ENCODE measurements at places on chromosomes 6 and 20. TPM values are rescaled to one million over a fixed set of nuclear protein-coding genes. Genes with fewer than 3 reads are reported as not detected.
A peak's percentile ranks its signal among the peaks of the same experiment; 100 is the strongest.

Gene FAM110A
- 3.1 TPM for total RNA-seq

DNA sequence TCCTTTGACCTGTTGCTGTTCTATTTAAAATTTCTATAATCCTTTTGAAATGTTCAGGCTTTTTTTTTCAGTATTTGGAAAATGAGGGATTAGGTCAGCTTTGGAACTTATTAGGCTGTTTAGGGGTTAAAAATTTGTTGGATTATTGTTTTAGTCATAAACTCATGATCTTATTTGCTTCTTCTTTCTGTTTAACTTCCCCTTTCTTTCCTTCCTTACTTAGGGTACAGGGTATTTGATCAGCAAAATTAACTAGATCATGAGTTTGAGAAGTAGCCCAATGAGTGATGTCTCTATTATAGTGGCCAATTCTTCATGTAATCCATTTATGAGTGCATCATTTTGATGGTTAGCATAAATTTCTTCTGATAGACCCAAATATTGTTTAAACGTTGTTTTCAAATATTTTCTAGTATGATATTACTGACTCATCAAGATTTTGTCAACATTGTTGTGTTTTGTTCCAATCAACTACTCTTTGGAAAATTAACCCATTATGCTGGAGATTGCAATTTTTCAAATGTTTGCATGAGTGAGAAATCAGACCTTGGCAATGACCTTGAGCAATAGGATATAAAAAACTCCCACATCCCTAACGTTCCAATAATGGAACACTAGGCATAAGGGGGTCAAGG, 94.4 kb downstream of the OTOR start:
- no peaks in the 10 kb centered on the region for H3K4me1 ChIP-seq
- H3K27ac ChIP-seq: no peak overlapping the region
- H3K27me3 ChIP-seq: no peaks in the 10 kb centered on the region
- no peaks in the 10 kb centered on the region for H3K36me3 ChIP-seq
- DNase-seq: no peak

DNA sequence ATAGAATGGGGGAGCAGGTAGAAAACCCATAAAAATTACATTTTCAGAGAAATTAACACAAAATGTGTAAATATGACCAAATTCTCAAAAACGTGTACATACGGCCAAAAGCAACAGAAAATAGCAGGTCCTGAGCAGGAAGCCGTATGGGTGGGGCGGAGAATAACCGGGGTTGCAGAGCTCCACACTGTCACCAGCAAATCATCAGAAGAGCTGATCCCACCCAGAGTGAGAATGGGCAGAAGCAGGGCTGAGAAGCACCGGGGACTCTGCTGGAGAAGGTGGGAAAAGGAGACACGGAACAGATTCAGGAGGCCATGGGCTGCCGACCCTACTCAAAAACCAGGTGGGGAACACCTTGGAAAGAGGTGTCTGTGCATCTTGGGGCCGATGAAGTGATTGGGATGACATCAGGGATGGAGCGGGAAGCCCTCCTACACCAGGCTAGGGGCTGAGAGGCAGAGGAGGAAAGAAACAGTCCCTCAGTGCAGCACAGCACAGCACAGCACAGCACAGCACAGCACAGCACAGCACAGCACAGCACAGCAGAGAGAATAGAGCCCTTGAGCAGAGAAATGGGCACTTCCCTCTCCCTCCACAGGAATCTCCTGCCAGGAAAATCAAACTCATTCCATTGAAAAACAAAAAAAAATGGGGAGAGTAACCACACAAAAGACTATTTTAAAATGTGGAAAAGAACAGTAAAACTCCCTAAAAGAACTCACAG, 22.3 kb downstream of the STX7 start:
- H3K27ac ChIP-seq: peak overlapping the region; percentile 99
- H3K4me1 ChIP-seq: peaks cover 72% of the 10 kb centered on the region

DNA sequence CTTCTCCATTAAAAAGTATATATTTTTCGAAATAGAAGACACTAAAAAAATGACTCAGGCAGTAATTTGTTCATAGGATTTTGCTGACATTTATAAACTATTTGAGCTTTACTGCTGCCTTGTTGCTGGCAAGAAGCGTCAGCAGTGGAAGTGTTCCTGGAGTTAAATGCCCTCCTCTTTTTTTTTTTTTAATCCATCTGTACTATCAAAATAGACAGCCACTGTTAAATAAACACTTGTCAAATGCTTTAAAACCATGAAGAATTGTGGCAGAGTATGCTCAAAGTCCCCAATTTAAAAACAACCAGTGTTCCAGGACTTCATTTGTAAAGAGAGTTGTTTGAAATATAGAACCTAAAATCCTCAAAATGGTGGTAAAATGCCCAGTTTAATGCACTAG, 253.8 kb downstream of the NKAIN2 start:
- H3K27ac ChIP-seq: no peak overlapping the region
- H3K4me3 ChIP-seq: no peak overlapping the region
- H3K4me1 ChIP-seq: no peaks in the 10 kb centered on the region
- no peak for DNase-seq
- no peaks in the 10 kb centered on the region for H3K27me3 ChIP-seq

- no peak overlapping the region for H3K4me3 ChIP-seq
- DNase-seq: peak; percentile 67
- no peak overlapping the region for H3K27ac ChIP-seq
- H3K4me1 ChIP-seq: peaks cover 30% of the 10 kb centered on the region
- H3K36me3 ChIP-seq: no peaks in the 10 kb centered on the region
These were observed 25.2 kb downstream of the HLA-A start for GRCh38 chr6:29967379-29968010.

- no peaks in the 10 kb centered on the region for H3K4me1 ChIP-seq
- H3K4me3 ChIP-seq: no peak overlapping the region
- no peak overlapping the region for H3K27ac ChIP-seq
These were observed 195.2 kb downstream of the CENPW start for GRCh38 chr6:126535138-126535537.

DNA sequence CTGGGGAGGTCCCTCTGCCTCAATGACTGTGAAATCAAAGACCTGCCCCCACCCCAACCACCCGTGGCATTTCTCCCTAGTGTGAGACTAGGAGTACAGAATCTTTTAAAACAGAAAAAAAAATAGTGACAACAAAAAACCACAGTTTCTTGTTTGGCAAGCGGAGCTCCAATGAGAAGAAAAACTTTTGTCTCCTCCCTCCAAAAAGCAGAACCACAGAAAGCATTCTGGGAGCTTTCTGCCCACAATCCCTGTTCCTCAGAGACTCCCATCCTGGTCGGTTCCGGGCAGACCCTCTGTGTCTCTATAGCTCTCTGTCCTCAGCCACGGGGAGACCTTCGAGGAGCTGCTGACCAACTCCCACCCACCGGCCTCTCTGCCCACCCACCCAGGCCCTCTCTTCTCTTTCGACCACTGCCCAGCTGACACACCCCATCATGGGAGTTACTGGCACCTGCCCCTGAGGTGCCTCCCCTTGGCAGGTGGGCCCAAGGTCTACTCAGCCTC, 4.9 kb downstream of the PREX1 start:
- H3K4me3 ChIP-seq: no peak overlapping the region
- H3K27ac ChIP-seq: no peak overlapping the region
- no peaks in the 10 kb centered on the region for H3K27me3 ChIP-seq
- H3K4me1 ChIP-seq: no peaks in the 10 kb centered on the region
- no peak for DNase-seq

- no peak overlapping the region for H3K27ac ChIP-seq
- H3K36me3 ChIP-seq: no peaks in the 10 kb centered on the region
- no peak for DNase-seq
- no peak overlapping the region for H3K4me3 ChIP-seq
- H3K27me3 ChIP-seq: no peaks in the 10 kb centered on the region
These were observed 150.4 kb downstream of the RNGTT start for GRCh38 chr6:88813045-88813444.

Gene ADGB
- total RNA-seq: not detected

- no peaks in the 10 kb centered on the region for H3K27me3 ChIP-seq
- no peaks in the 10 kb centered on the region for H3K36me3 ChIP-seq
- H3K4me3 ChIP-seq: no peak overlapping the region
- H3K4me1 ChIP-seq: no peaks in the 10 kb centered on the region
- DNase-seq: no peak
- no peak overlapping the region for H3K27ac ChIP-seq
These were observed 150.1 kb upstream of the ZNF217 start for GRCh38 chr20:53743607-53744260.

Gene LHFPL5
- not detected for total RNA-seq

GRCh38 chr6:38715016-38715689, at the start of gene DNAH8:
DNAH8 (plus strand) TSS chr6:38715311; CDS start chr6:38722810, 7,499 bp downstream.
- DNase-seq: peak; percentile 20
- no peak within 1 kb of the TSS for H3K4me3 ChIP-seq

GRCh38 chr6:93970684-93971083, 551.3 kb upstream of the EPHA7 start:
- no peak for DNase-seq
- H3K27ac ChIP-seq: no peak overlapping the region
- no peaks in the 10 kb centered on the region for H3K27me3 ChIP-seq
- no peaks in the 10 kb centered on the region for H3K36me3 ChIP-seq
- no peak overlapping the region for H3K4me3 ChIP-seq

GRCh38 chr20:9467995-9468394, 46.4 kb upstream of the LAMP5 start:
- H3K36me3 ChIP-seq: no peaks in the 10 kb centered on the region
- no peaks in the 10 kb centered on the region for H3K27me3 ChIP-seq

GRCh38 chr20:15318682-15319081, 981.3 kb upstream of the FLRT3 start:
- no peaks in the 10 kb centered on the region for H3K36me3 ChIP-seq
- no peaks in the 10 kb centered on the region for H3K27me3 ChIP-seq
- no peak for DNase-seq
- no peaks in the 10 kb centered on the region for H3K4me1 ChIP-seq
- no peak overlapping the region for H3K27ac ChIP-seq
- no peak overlapping the region for H3K4me3 ChIP-seq

DNA sequence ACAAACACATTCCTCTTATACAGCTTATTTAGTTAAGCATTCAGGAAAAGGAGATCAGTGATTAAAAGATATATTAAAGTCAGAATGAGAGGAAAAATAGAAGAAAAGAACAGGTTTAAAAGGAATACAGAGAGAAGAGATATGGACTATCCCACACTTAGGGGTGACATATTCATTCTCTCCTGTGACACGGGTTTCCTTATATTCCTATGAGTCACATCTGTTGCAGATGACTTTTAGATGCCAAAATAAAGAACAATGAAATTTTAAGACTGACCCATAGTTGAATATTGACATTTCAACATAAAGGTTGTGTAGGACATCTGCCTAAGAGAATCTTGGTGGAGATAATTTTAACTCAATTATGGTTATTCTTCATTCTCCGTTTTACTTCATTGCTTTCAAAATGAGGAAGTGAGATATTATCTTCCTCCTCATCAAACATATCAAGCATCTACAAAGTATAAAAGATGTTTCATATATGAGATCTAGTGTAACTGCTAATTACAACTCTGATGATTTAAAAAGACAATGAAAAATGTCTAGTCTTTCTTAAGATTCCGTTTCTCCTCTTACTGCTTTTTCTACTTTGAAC, 1336.7 kb upstream of the CITED2 start:
- no peaks in the 10 kb centered on the region for H3K36me3 ChIP-seq
- peak overlapping the region; percentile 43 for H3K4me3 ChIP-seq
- H3K27me3 ChIP-seq: no peaks in the 10 kb centered on the region
- peaks cover 28% of the 10 kb centered on the region for H3K4me1 ChIP-seq

Gene ATP9A
- 0.04 TPM for total RNA-seq

GRCh38 chr6:138499303-138500018, at the start of gene NHSL1:
NHSL1 (minus strand) TSS chr6:138499494; CDS start chr6:138499290, 204 bp downstream.
- peak; percentile 86 for DNase-seq
- H3K4me1 ChIP-seq: peaks cover 35% of the 10 kb centered on the region
- H3K36me3 ChIP-seq: no peaks in the 10 kb centered on the region
- no peaks in the 10 kb centered on the region for H3K27me3 ChIP-seq

Gene TREM1
- not detected for total RNA-seq

Gene RAET1L
- not detected for total RNA-seq

Gene JPH2
- not detected for total RNA-seq

DNA sequence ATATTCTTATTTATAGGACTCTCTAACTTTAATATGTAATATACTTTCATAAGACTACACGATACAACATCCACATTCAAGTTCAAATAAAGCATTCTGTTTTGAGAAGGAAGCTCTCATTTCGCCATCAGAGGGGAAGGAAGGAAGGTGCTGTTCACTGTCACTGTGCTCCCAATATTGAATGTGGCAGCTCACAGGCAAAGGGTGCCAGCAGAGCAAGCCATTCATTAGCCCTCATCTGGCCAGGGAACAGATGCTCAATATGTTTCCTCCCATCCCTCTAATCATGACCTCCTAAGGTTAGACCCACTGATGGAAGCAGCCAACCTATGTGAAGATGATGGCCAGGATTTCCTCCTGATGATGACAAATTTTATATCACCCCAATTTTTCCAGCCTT, 154.4 kb downstream of the DST start:
- peaks cover 20% of the 10 kb centered on the region for H3K4me1 ChIP-seq
- no peaks in the 10 kb centered on the region for H3K27me3 ChIP-seq
- H3K4me3 ChIP-seq: no peak overlapping the region

Data from Karpas-422 (cell line).